ENCODE measurements at places on chromosomes 4 and X.

DNA sequence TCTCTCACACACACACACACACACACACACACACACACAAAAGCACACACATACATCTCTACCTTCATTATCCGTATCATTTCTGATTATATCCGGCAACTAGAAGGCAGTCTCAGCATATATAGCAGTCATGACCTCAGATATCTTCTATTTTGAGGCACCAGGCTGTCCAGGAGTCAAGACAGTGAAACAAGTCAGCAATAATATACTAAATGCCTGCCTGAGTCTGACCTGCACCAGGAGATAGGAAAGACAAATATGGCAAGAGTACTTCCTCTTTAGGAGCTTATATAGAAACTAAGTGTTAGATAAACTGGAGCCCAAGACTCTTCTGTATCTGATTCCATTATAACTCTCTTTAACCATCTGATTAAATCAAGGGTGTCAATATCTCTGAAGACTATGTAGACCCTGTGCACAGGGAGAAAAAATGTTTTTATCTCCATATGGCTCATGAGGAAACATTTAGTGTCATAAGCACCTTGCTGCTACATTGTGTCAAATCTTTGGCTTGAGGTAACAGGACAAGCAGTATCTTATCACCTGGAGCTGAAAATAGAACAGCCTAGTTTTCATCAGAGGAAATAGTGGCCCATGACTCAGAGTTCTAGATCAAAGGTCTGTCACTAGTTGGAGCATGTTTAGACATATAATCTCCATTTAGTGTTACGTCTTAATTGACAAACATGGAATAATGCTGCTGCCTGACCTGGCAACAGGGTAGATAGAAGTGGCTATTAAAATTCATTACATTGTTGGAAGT lies 27.0 kb upstream of the FAM47B start:
- DNase-seq: no peak

GRCh38 chr4:161894014-161894413 lies 269.8 kb downstream of the FSTL5 start:
- DNase-seq: no peak

- no peak for DNase-seq
Measured at GRCh38 chr4:99062120-99062519, 26.5 kb downstream of the ADH5 start.

DNA sequence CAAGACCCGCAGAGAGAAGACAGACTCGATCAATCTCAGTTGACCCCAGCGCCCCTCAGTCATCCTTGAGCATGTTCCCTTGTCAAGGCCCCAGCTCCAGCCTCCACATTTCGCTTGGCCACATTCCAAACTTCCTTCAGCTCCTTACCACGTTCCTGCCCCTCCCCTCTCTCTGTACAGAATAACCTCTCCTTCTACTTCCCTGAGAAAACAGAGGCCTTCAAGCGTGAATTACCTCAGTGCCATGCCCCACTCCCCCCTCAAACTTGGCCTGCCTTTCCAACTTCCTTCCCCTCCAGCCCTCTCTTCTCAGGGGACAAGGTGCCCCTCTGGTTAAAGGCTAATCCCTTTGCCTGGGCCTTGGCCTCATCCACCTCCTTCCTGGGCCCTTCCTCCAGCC lies 3.2 kb upstream of the RIPPLY1 start:
- DNase-seq: no peak

DNA sequence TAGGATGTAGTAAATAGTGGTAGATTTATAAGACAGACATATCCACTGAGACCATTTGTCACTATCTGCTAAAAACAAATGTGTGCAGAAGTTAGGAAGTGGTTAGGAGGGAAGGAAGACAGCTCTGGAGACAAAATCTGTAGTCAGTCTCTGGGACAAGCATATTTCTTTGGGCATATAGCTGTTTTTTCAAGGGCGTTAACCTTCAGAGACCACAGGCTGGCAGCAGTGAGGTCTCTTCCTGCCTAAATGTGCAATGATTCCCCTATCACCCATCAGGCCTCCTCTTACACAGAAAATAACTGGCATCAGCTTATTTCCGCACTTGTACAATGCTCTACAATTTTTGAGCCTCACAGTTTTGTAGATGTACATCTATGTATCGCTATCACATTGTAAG lies 6.5 kb downstream of the TMEM150C start:
- DNase-seq: no peak

DNA sequence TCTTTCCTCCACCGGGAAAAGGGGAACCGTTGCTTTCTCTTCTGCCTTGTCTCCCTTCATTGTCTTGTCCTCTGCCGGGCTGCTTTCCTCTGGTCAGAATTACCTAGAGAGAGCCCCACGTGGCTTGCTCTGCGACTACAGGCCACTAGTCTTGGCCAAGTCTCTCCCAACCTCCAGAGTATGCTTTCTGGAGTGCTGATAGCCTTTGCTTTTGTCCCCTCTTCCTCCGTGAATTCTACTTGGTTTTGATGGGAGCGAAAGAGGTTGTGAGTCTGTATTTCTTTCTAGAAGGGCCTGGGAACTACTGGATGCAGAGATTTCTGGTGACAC lies 5.3 kb upstream of the POU4F2 start:
- DNase-seq: no peak

GRCh38 chr4:102217345-102217744 lies 127.9 kb downstream of the SLC39A8 start:
- DNase-seq: no peak

DNA sequence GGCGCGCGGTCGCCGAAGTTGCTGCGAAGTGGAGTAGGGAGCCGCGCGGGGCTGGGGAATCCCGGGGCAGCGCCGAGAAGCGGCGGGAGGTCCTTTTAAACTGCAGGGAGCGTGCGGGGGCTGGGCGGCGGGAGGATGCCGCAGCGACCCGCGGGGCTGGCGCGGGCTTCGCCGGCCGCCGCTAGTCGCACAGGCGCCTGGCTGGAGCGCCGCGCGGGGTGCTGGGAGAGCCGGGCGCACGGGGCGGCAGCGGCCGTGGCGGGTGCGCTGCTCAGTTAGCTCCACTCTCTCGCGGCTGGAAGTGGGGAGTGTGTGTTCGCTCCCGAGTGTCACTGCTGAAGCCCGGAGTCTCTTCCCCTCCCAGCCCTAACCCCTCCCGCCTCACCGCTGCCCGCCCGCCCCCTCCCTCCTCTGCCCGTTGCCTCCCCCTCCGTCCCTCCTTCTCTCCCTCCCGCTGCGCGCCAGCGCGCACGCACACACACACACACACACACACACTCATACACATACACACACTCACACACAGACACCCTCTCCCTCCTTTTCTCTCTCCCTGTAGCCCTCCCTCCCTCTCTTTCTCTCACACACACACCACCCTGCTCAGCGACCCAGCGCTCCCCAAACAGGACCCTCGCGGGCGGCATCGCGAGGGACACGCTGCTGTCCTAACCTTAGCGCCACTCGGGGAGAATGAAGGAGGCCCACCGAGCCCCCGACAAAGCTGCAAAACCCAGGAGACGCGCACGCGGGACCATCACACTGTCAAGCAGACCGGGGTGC lies at the start of gene NDNF:
NDNF (minus strand) TSS at position 312 of the 780 bp plus-strand sequence. CDS start 26,698 bp downstream, outside the sequence.
- DNase-seq: no peak

- no peak for DNase-seq
Measured at GRCh38 chrX:6049132-6049531, 179.5 kb downstream of the NLGN4X start.

GRCh38 chr4:90081432-90082144 lies 45.6 kb upstream of the CCSER1 start:
- DNase-seq: no peak

DNA sequence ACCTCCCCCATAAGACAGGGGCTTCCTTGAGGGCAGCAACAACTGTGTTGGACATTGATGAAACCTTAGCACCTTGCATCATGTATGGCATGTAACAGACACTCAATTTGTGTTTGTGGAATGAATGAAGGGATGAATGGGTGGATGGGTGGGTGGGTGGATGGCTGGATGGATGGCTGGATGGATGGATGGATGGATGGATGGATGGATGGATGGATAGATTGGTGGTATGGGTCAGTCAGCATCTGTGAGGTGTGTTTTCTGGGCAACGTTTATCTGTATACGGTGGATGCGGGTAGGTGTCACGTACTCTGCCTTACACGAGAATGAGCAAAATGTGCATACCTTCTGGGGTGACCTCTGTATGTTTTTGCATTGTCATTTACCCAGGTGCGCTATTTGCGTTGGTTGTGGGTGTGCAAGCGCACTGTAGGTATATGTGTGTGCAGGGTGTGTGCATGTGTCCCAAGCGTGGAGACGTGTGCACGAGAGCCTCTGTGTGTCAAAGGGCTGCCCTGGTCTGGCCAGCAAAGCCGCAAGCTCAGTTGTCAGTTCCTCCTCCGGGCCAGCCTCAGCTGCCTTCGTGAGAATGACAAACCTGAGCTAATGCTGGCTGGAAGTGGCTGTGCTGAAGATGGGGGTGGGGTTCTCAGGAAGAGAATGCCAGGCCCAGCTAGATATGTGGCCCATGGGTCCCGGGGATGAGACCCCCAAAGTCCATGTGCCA lies 26.5 kb downstream of the ELF4 start:
- no peak for DNase-seq

- no peak for DNase-seq
Measured at GRCh38 chr4:48905363-48906015, 1.1 kb downstream of the OCIAD2 start.

- DNase-seq: no peak
Measured at GRCh38 chr4:77045490-77045889, 30.3 kb downstream of the CCNI start.

GRCh38 chrX:117607561-117607960 lies 509.0 kb downstream of the KLHL13 start:
- no peak for DNase-seq

GRCh38 chr4:168585168-168586091 lies 88.6 kb downstream of the PALLD start:
- no peak for DNase-seq

- no peak for DNase-seq
Measured at GRCh38 chr4:39855909-39856512, 121.7 kb downstream of the PDS5A start.

DNA sequence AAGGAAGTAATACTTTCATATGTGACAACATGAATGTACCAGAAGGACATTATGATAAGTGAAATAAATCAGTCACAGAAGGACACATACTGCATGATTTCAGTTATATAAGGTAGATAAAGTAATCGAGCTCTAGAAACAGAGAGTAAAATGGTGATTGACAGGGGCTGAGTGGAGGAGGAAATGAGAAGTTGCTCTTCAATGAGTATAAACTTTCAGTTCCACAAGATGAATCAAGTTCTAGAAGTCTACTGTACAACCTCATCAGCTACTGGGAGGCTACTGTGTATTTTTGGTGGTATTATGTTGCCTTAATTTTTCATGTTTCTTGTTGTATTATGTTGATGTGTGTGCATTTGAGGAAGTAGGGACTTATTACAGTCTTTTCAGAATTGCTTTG lies 270.9 kb upstream of the GRIA3 start:
- no peak for DNase-seq

DNA sequence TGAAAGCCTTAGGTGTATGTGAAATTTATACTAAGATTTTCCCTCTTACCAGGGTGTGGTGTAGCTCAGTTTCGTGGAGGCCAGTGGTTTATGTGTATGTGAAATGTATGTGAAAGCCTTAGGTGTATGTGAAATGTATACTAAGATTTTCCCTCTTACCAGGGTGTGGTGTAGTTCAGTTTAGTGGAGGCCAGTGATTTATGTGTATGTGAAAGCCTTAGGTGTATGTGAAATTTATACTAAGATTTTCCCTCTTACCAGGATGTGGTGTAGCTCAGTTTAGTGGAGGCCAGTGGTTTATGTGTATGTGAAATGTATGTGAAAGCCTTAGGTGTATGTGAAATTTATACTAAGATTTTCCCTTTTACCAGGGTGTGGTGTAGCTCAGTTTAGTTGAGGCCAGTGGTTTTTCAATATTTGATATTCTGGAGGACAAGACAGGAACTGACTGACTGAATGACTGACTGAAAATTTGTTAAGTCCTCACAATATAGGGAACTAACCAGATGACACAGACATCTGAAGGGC lies 143.7 kb downstream of the NEXMIF start:
- no peak for DNase-seq

- DNase-seq: no peak
Measured at GRCh38 chrX:37847733-37848197, 394 bp upstream of the DYNLT3 start.

DNA sequence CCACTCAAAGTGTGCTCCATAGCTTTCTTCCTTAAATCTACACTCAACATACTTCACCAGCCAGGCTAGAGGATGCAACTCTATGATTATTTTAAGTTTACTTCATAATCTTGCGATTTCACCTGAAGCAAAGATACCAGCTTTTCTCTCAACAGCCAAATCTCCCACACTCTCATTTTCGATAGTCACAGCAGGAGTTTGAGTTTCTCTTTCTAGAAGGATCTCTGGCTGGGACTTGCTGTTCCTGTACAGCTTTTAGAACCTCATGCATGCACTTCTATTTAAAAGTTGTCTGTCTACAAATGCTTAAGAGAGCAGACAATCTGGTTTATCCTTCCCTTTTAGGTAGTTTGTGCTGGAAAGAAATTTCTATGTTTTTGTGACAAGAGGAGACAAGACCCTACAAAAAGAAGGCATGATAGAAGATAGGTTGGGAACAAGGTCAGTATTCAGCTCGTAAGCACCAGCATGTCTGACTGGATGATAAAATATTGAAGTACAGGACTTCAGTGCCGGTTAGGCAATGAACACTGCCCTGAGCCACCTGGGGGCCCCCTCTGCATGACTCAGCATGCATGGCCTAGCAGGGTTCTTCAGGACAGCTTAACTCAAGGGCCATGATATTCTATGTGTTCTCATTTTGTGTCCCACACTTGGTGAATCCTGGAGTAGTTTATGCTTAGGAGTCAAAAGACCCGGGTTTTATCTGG lies 65.6 kb downstream of the ATXN3L start:
- DNase-seq: no peak

DNA sequence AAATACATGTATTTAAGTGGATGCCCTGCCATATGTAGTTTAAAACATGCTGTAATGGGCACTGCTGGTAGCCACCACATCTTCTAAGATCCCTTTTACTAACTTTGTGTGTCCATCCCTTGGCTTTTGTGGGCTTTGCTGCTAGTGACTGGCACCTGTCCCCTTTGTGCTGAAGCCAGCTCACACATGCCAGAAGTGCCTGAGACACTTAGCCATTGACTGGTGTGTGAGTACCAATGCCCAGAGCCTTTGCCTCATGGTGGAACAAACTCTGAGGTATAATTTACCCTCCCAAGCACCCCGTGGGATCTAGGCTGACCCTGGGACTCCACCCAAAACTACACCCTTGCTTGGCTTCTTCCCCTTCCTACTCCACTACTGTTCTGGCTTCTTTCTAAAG lies 33.0 kb downstream of the ARHGAP6 start:
- no peak for DNase-seq

DNA sequence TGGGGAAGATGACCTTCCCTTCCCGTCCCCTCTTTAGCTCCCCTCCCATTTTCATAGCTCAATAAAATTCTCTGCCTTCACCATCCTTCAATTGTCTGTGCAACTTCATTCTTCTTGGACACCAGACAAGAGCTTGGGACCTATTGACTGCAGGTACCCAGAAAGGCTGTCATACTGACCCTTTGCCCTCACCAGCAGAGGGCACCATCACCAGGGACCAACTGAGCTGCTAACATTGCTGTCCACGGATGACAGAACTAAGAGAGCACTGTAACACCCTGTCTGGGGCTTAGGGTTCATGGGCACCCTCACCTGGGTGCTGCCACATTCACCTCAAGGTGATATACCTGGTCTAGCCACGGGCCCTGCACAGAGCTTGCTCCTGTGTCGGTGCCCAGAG lies 141.3 kb upstream of the VCX3B start:
- DNase-seq: no peak

GRCh38 chr4:37732526-37733186 lies 46.5 kb upstream of the RELL1 start:
- no peak for DNase-seq
